Renal pelvis (tissue), 12 donors: ENCODE measurements at places on chromosomes 1 and 21. TPM values are rescaled to one million over a fixed set of nuclear protein-coding genes. Genes with fewer than 3 reads are reported as not detected.

Gene RASSF5
- polyA plus RNA-seq: 5.0 TPM

Gene JAM2
- polyA plus RNA-seq: 10.7 TPM

Gene S100A2
- polyA plus RNA-seq: 7.9 TPM

Gene AMY2A
- polyA plus RNA-seq: 0.47 TPM
